ENCODE measurements at places on chromosomes 16 and 17. TPM values are rescaled to one million over a fixed set of nuclear protein-coding genes. Genes with fewer than 3 reads are reported as not detected.

Gene TMEM235
- not detected for total RNA-seq

Gene CHTF8
- total RNA-seq, result 59.1 TPM

Gene C16orf96
- not detected for total RNA-seq

Gene CMTM2
- not detected for total RNA-seq

Gene DNAAF8
- total RNA-seq, result 6.4 TPM

Data from H4 (cell line).